Ecto neural progenitor cell (in vitro differentiated cells): ENCODE measurements at places on chromosomes 2 and 18.

GRCh38 chr2:19947184-19947940 is 42.5 kb downstream of the WDR35 start:
- no peak for DNase-seq

- DNase-seq = no peak
Measured at GRCh38 chr2:191571163-191571769, 106.7 kb upstream of the NABP1 start.

DNA sequence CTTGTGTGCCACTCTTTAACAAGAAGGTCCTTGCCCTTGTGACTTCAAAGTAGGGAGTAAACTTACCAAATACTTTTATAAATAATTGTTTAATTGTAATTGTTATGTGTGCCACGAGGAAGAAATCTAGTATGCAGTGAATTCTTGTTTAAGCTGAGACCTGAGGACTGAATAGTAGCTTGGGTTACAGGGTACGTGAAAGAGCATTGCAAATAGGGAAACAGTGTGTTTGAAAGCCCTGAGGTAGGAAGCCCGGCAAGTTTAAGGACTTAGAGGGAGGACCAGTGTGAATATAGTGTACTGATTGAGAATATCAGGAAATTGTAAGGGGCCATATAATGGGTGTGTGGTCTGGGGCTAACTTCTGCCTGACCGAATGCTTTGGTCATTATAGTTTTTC is 26.2 kb downstream of the PHLPP1 start:
- DNase-seq = no peak

GRCh38 chr2:37877457-37878315 is 47.4 kb upstream of the RMDN2 start:
- no peak for DNase-seq

DNA sequence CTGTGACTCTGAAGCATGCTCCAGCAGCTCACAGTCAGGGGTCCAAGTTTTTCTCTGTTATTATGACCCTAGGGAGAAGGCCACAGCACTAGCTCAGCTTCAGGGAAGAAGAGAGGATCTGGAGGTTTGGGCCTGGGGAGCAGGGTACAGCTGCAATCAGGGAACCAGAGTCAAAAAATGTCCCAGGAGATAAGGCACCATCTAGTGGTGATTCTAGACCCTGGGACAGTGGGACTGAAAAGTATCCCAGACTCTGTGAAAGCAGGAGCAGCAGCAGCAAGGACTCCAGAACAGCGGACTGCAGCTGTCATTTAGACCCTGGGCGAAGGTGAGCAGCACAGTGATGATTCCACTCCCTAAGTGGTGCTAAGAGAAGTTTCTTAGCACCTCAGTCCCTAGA is 278.4 kb upstream of the DDX18 start:
- DNase-seq = no peak

DNA sequence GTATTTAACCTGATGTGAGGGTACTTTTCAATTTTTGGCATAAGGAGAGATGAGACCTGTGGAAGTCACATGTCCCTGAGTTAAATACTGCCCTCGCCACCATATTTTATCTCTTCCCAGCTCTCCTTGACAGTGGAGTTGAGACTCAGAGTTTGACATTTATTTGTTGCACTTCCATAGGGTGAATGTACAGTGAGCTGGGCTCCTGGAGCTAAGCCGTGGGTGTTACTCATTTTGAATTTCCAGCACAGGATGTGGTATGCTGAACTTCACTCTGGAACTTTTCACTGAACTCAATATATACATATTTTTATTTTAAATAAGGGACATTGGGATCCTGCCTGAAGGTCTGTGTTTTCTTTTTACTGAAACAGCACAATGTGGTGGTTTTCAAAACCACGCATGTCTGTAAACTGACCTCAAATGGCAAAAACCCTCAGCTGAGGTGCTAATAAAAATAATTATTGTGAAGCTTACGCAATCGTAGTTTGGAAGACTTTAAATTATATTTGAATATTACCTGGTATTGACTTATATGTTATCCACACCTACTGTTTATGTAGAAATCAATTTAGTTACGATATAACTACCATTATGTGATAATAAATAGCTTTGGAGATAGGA is 12.1 kb downstream of the RNF144A start:
- DNase-seq = no peak

GRCh38 chr2:127012215-127012614 is 94.7 kb downstream of the BIN1 start:
- DNase-seq = no peak

DNA sequence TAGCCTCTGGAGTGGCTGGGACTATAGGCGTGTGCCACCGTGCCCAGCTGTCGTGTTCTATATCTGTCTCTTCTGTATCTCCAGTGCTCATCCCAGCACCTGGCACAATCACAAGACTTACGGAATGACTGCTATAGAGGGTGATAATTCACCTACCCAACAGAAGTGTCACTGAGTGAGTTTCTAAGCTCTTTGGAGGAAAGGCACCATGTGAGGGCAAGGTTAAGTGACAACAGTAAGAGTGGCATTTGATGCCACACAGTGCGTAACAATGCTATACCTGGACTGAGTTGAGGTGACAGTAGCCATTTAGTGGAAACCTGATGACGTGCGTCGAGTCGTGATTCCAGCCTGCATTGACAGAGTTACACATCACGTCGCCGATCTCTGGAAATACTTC is 89.0 kb downstream of the KCTD1 start:
- DNase-seq = no peak

DNA sequence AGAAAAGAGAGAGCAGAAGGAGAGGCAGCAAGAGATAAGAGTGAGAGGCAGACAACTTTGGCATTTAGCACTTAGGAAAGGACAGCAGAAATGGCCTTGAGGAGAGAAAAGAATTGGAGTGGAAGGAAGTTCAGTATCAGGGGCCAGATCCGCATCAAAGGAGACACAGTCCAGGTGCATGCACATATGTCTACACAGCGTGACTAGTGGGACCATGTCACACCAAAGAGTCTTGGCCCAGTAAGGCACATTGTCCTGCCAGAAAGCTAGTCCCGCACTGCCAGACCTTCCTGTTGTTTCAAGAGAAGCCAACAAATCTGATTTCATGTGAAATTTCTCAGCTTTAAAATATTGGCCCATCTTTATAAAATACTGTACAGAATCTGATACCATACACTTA is 8.5 kb upstream of the STK39 start:
- DNase-seq = no peak

GRCh38 chr18:76662626-76663025 is 159.7 kb upstream of the ZNF236 start:
- no peak for DNase-seq

DNA sequence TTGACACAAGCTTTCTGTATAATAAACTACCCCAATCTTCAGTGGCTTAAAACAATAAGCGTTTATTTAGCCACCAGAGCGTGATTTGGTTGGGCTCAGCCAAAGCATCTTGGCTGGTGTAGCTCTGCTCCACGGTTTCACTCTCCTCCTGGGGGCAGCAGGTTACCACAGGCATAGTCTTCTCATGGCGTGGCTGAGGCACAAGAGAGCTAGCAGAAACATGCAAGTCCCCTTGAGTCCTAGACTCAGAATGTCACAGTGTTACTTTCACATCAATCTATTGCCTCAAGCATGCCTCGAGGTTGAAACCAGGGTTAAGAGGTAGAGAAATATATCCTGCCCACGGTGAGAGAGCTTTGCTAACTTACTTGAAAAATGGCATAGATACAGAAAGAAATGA is 19.9 kb upstream of the SLC9A2 start:
- DNase-seq = no peak

DNA sequence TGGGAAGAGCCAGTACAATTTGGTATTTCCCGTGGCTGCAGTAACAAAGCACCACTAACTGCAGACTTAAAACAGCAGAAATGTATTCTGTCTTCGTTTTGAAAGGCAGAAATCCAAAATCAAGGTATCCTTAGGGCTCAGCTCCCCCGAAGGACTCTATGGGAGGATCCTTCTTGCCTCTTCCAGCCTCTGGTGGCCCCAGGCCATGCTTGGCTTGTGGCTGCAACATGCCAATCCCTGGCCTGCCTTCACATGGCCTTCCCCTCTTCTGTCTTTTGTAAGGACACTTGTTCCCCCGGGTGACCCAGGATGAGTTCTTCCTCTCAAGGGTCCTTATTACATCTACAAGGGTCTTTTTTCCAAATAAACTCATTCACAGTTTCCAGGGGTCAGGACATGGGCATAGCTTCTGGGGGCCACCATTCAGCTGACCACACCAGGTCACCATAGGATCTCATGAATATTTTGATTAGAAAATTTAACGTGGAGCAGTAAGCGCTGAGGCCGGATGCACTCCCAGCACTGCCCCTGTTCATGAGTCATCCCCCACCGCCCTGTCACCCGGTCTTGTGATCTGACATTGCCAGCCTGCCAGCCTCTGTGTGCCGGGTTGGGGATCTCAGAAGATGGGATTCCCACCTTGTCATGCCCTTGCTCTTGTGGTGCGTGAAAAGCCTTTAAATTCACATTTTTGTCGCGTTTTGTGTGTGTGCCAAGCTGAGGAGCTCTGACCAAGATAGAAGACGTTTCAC is 61.2 kb upstream of the B3GNT7 start:
- DNase-seq = no peak

DNA sequence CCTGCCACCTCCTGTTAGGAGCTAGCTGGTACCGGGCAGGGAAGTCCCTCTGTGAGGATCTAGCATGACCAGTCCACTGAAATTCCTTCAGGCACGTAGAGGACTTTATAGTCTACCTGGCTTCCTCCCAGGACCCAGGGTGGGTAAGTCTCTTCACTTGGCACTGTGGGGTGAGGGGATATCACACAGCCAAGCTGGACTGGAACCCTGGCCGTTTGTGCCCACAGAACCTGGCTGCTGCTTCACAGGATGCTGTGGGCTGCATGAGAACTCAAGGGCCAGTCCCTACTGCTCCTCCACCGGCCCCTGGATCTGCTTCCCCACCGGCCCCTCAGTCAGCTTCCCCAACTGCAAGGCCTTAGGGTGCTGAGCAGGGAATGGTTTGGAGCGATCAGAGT is 35.8 kb downstream of the HS1BP3 start:
- DNase-seq = no peak

DNA sequence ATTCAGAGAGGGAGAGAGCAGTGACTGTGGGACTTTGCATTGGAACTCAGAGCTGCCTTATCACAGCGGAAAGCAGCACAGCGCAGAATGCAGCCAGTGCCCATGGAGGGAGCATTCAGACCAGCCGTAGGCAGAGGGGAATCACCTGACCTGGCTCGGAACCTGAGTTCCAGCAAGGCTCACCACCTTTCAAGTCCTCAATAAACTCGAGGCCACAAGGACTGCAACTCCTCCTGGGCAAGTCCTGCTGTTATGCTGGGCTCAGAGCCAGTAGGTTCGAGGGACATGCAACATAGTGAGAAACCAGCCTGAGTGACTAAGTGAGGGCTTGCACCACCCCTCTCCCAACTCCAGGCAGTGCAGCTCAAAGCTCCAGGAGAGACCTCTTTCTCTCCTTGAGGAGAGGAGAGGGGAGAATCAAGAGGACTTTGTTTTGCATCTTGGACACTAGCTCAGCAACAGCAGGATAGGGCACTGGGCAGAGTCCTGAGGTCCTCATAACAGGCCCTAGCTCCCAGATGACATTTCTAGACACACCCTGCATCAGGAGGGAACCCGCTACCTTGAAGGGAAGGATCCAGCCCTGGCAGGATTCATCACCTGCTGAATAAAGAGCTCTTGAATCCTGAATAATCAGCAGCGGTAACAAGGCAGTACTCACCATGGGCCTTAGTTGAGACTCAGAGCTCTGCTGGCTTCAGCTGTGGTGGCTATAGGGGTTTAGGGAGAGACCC is 136.8 kb upstream of the OTOS start:
- no peak for DNase-seq

GRCh38 chr2:160493227-160494028 is at the start of gene RBMS1:
Gene RBMS1, minus strand, starts transcription at chr2:160493807. Its CDS starts 444 bp downstream, at chr2:160493363.
- peak; percentile 86 for DNase-seq

GRCh38 chr2:171530378-171530777 is 8.1 kb downstream of the CYBRD1 start:
- DNase-seq = no peak
